ENCODE measurements at places on chromosomes 2 and 18.

- no peak for DNase-seq
Observed at GRCh38 chr2:162002623-162003235, 71.3 kb downstream of the DPP4 start.

GRCh38 chr18:66966171-66966570, 362.3 kb upstream of the CDH19 start:
- no peak for DNase-seq

GRCh38 chr2:237693291-237693994, 66.1 kb downstream of the LRRFIP1 start:
- peak; percentile 62 for DNase-seq

DNA sequence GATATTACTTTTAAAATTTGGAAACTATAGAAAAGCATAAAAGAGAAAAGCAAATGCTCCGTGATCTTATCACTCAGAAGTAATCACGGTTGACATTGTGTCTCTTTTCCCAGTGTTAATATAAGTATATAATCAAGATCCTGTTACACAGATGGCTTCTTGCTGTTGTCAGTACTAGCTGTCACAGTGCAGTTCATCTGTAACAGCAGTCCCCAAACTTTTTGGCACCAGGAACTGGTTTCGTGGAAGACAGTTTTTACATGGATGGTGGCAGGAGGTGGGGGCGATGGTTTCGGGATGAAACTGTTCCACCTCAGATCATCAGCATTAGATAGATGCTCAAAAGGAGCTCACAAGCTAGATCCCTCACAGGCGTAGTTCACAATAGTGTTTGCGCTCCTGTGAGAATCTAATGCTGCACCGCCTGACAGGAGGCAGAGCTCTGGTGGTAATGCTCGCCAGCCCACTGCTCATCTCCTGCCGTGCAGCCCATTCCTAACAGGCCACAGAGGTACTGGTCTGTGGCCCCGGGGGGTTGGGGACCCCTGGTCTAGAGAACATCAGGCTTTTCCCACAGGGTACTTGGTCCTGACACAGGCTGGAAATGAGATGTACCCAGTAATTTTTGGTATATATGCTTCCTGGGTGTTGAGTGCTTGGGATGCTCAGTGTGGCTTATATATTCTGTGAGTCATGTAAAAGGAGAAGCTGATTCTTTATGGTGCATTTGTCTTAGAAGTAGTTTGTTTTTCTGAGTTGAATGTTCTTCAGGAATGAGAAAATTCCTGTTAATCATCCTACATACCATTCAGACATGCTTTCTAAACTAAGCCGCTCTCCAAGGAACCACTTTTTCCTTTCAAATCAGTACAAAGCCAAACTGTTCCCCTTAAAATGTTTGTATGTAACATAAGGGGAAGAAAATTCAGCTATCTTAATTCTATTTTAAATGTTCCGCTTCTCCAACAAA, 121.8 kb downstream of the NCK2 start:
- no peak for DNase-seq

DNA sequence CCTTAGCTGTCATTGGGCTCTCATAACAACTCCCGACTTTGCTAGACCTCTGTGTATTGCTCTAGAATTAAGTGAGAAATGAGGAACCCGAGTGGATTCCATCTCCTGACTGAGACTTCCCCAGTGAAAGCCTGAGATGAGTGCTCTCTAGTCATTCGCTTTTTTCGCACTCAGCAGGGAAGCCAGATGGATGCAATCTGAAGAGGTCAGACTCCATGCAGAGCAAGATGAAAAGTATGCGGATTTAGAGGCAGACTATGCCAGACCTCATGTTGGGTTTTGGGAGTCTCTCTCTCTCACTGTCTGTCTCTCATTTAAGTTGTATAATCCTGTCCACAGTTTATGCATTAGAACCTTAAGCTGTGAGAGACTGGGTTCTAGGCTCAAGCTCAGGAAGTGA, 88.6 kb downstream of the SLC5A7 start:
- no peak for DNase-seq

DNA sequence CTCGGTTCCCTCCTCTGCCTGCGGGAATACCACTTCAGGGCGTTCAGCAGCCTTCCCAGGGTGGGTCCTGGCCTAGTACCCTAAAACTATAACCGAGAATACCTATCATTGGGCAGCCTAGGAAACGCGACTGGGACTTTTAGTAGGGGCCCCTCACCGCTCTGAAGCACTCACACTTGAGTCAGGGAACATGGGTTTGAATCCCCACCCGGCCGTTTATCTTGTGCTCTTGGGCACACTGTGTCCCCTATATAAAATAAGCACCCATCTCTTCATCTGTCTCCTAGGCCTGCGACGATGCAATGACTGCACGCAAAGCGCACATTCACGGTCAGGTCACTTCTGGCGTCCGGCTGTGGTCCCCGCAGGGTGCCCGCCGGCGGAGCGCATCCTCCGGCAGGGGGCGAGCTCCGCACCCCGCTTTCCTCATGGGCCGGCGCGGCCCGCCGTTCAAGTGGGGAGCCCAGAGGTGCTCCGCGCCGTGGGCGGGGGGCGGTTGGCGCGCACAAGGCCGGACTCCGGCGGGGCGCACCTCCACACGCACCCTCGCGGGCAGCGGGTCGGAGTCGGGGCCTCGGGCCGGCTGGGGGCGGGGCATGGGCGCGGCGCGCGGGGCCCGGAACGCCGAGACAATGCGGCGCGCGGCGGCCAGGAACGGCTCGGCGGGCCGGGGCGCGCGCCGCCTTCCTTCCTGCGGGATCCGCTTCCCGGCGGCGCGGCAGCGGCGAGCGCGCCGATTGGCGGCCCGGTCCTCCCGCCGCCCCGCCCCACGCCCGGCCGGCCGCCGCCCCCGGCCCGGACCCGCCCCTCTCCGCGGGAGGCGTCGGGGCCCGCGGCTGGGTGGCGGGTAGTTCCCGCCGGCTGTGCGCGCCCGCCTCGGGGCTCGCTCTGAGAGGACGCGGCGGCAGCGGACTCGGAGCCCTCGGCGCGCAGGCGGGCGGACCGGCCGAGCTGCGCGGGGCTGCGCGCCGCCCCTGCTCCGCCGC, at the start of gene ASAP2:
TSS of gene ASAP2 (plus strand) at position 850 of the 986 bp plus-strand sequence. CDS start 293 bp downstream, outside the sequence.
- peak; percentile 70 for DNase-seq

- no peak for DNase-seq
Observed at GRCh38 chr2:96565111-96565510, 28.6 kb downstream of the ARID5A start.
